Pancreas (tissue), 10 donors: ENCODE measurements at places on chromosomes 6 and 20. TPM values are rescaled to one million over a fixed set of nuclear protein-coding genes. Genes with fewer than 3 reads are reported as not detected.

GRCh38 chr20:14451458-14451857 is 114.0 kb upstream of the FLRT3 start:
- H3K27me3 ChIP-seq = no peaks in the 10 kb centered on the region
- H3K4me3 ChIP-seq = no peak overlapping the region
- no peak for DNase-seq
- no peak overlapping the region for H3K27ac ChIP-seq
- H3K4me1 ChIP-seq = peaks cover 3% of the 10 kb centered on the region

RAB44 gene
- total RNA-seq = 0.06 TPM

IMPG1 gene
- 0.04 TPM for total RNA-seq

DNA sequence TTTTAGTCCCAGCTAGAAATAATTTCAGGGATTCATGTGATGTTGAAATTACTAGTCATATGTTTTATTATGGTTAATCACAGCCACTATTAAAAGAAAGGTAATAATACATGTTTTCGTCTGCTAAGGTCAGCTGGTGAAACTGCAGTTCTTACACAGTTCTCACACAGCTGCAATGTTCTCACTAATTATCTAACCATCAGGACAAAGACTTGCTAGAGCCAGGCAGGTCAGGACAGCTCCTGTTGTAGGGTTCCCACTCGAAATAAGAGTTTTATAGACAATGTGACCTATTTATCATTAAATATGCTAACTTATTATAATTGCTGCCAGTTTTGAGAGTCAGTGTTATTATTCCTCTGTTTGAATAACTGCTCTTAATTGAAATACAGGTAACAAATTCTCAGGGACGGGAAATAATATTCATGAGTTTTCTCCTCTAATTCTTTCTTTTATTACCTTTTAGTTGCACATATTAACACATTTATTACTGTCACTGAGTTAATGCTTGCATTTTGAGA is 97.9 kb downstream of the GJA1 start:
- no peak overlapping the region for H3K27ac ChIP-seq
- H3K36me3 ChIP-seq = no peaks in the 10 kb centered on the region
- H3K4me1 ChIP-seq = peaks cover 10% of the 10 kb centered on the region

DNA sequence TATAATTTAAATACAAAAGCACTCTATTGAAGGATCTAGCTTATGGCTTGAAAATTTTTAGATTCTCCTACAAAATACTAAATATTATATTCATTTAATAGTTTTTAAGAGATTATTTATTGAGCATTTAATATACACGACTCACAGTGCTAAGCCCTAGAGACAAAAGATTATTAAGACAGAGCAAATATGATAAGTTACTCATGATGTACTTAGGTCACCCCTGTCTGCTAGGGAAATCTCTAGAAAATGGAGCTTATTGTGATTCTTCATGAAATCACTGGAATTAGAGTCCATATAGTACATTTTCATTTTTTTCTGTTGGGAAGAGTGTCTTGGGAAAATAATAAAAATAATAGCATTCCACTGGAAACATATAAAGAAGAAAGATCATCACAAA is 37.8 kb downstream of the BEND6 start:
- no peaks in the 10 kb centered on the region for H3K4me1 ChIP-seq
- no peaks in the 10 kb centered on the region for H3K27me3 ChIP-seq
- no peaks in the 10 kb centered on the region for H3K36me3 ChIP-seq
- no peak overlapping the region for H3K27ac ChIP-seq

PDE10A gene
- total RNA-seq = 4.0 TPM

RAD21L1 gene
- total RNA-seq = not detected

GRCh38 chr6:42777126-42777822 is 4.6 kb upstream of the BICRAL start:
- H3K27me3 ChIP-seq = no peaks in the 10 kb centered on the region
- peak overlapping the region; percentile 52 for H3K27ac ChIP-seq
- no peaks in the 10 kb centered on the region for H3K4me1 ChIP-seq

DNA sequence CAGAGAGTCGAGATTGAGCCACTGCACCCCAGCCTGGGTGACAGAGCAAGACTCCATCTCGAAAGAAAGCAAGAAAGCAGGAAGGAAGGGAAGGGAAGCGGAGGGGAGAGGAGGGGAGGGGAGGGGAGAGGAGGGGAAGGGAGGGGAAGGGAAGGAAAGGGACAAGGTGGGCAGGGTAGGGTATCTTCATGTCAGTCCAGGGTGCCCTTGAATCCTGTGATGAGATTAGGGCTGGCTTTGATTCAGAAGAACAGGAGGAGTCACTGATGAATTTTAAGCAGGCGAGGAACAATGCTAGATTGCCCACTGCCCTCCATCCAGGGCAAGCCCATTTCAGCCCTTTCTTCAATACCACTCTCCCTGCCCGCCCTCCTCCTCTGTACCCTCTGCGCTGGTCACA is 35.0 kb upstream of the EPB41L1 start:
- no peaks in the 10 kb centered on the region for H3K36me3 ChIP-seq
- DNase-seq = no peak
- no peak overlapping the region for H3K27ac ChIP-seq
- H3K4me1 ChIP-seq = peaks cover 4% of the 10 kb centered on the region
